NCI-H1694 treated with DMSO at 0.1 percent for 48 hours (cell line): ENCODE measurements at places on chromosomes 7 and 10.

- no peak for DNase-seq
Measured at GRCh38 chr10:65811931-65812525, 1113.8 kb upstream of the LRRTM3 start.

DNA sequence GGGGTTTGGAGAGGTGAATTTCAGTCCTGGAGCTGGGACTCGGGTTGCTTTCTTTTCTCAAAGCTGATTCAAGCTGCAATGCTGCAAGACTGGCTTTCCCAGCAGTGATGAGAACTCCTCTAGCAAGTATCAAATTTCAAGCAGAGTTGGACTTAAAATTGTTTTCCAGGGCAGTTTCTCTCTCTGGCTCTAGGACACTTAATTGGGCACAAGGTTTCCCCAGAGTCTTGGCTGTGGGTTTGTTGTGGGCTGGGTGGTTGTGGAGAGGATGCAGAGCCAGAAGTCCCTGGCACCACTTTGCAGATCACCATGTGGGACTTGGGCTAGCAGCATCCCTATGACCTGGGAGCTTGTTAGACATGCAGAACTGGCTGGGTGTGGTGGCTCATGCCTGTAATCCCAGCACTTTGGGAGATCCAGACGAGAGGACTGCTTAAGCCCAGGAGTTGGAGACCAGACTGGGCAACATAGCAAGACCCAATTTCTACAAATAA, 16.8 kb downstream of the AKR1B15 start:
- DNase-seq = no peak

- no peak for DNase-seq
Measured at GRCh38 chr10:97719602-97720001, 6.1 kb downstream of the MARVELD1 start.

DNA sequence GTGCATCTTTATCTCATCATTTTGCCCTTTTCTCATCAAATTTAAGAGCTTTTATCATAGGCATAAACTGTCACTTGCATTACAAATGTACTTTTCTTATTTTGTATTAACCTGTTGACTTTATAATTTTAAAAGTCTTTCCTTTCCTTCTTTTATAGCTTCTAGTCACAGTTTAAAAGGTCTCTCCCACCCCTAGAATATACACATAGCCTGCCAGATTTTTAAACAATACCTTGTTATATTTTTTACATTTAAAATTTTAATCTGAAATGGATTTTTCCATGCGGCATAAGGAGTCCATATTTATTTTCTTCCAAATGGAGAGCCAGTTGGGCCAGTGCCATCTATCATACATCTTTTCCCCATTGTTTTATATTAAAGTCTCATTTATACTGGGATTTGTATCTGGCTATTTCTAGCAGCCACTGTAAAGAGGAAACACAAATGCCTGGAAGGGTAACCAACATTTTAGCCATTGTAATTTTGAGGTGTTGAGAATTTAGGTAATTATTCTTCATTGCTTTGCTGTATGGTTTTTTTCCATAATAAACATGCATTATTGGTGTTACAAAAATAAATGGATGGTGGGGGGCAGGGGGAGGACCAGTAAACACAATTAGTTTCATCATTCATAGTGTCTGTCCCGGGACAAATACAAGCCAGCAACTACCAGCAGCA, 92.8 kb downstream of the CCDC71L start:
- DNase-seq = no peak

DNA sequence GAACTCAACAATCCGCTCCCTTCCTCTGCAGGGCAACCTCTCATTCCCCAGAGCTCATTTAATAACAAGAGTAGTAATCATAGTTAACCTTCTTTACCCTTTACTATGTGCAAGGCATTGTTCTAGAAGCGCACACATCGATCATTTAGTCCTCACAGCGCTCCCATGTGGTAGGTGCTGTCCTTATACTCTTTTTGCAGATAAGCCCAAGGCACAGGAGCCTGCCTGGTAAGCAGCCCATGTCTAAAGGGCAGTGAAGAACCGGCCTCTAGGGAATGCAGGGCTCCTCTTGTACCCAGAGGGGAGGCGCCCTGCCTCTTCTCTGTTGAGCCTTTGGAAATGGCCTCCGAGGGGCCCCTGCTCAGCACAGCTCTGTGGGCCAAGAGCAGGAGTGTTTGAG, 14.3 kb downstream of the CHST3 start:
- no peak for DNase-seq

- DNase-seq = peak; percentile 37
Measured at GRCh38 chr7:28078036-28078901, 102.3 kb downstream of the JAZF1 start.

- no peak for DNase-seq
Measured at GRCh38 chr10:132063432-132063831, 2.3 kb upstream of the JAKMIP3 start.
